Tibial nerve (tissue), 4 donors: ENCODE measurements at places on chromosomes 7 and 10. TPM values are rescaled to one million over a fixed set of nuclear protein-coding genes. Genes with fewer than 3 reads are reported as not detected.
A peak's percentile ranks its signal among the peaks of the same experiment; 100 is the strongest.

The SEMA3A gene
- 2.9 TPM for total RNA-seq

The FKBP9 gene
- total RNA-seq = 356 TPM

The HIP1 gene
- total RNA-seq = 59.7 TPM

GRCh38 chr7:96004578-96004977 lies 232.2 kb downstream of the DYNC1I1 start:
- no peaks in the 10 kb centered on the region for H3K4me1 ChIP-seq
- no peaks in the 10 kb centered on the region for H3K27me3 ChIP-seq
- H3K4me3 ChIP-seq = no peak overlapping the region
- no peak for DNase-seq
- no peaks in the 10 kb centered on the region for H3K36me3 ChIP-seq
- no peak overlapping the region for H3K27ac ChIP-seq

DNA sequence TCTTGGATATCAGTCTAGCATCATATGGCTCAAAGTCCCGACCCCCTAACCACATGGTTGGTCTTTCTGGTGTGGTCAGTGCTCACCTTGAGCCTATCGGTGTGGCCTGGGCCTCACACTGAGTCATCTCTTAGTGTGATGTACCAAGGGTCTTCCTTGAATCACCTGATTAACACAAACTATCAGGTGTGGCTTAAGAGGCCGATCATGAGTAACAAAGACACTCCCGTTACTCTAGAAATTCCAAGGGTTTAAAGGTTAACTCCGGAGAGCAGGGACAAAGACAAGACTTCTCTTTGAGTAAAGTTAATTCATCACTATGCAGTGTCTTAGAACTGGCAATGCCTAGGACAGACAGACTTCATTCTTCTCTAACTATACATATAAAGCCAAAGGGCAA lies 52.3 kb upstream of the ARMC3 start:
- no peaks in the 10 kb centered on the region for H3K27me3 ChIP-seq
- no peaks in the 10 kb centered on the region for H3K36me3 ChIP-seq
- H3K4me1 ChIP-seq = no peaks in the 10 kb centered on the region
- no peak for DNase-seq
- no peak overlapping the region for H3K4me3 ChIP-seq

- H3K4me3 ChIP-seq = no peak overlapping the region
- H3K36me3 ChIP-seq = no peaks in the 10 kb centered on the region
- peaks cover 10% of the 10 kb centered on the region for H3K4me1 ChIP-seq
- no peaks in the 10 kb centered on the region for H3K27me3 ChIP-seq
- DNase-seq = no peak
- no peak overlapping the region for H3K27ac ChIP-seq
Observed at GRCh38 chr7:50362712-50363282, 58.3 kb downstream of the IKZF1 start.

- H3K27me3 ChIP-seq = no peaks in the 10 kb centered on the region
- H3K4me3 ChIP-seq = peak overlapping the region; percentile 46
- no peak for DNase-seq
- no peaks in the 10 kb centered on the region for H3K36me3 ChIP-seq
- peaks cover 14% of the 10 kb centered on the region for H3K4me1 ChIP-seq
Observed at GRCh38 chr10:70457759-70458305, 16.4 kb upstream of the NODAL start.

- H3K4me3 ChIP-seq = no peak overlapping the region
- DNase-seq = no peak
Observed at GRCh38 chr10:78464856-78465267, 431.2 kb downstream of the RPS24 start.
